Daoy (cell line): ENCODE measurements at places on chromosomes 6 and 20.

DNA sequence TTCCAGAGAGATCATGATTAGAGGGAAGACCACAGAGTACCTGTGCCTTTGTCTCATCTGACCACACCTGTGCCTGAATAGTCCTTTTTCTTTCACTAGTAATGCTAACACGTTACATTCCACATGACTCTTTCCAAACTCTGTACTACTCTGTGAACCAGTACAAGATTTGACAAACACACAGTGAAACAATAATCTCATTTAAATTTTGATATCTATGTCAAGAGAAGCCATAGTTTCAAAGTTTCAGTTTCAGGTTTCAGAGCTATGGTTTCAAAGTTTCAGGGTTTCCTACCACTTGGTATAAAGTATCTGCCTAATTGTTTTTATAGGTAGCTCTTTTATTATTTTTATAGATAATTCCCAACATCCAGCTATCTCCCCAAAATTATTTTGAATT is 62.0 kb upstream of the PHACTR2 start:
- DNase-seq = no peak

DNA sequence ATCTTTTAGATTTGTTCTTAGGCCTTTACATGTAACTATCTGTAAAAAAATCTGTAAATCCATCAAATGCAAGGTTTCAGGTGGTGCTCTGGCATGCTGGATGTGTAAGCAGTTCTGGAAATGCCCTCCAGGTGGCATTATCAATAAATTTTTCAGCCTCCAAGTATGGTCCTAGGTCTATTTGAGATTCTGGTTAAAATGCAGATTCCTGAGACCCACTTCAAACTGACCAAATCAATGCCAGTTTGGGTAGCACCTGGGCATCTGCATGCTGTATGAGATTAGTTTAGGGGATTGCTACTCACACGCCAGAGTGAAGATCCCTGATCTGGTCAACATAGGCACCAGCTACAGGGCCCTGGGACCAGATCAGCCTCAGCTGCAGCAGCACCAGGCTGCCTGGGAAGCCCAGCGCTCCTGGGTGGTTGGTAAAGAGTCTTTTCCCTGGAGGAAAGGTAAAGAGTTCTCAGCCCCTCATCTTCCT is 507.3 kb upstream of the CITED2 start:
- DNase-seq = peak; percentile 26

DNA sequence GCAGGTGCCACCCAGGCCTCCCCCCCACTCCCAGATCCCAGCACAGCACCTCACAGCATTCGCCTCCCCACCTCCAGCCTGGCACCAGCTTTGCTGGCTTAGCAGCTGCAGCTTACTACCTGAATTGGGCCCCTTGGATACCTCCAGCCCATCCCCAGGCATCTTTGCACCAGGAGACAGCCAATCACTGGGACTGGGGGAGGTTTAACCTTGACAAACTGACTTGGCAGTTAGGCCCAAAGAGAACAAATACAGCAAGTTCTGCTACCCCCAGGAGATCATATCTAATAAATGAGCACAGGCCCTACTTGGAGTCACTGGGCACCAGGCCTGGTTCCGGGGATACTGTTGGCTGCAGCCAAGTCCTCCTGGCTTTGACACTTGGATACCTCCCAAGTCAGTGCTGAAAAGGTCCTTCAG is 8.8 kb downstream of the PDRG1 start:
- no peak for DNase-seq

DNA sequence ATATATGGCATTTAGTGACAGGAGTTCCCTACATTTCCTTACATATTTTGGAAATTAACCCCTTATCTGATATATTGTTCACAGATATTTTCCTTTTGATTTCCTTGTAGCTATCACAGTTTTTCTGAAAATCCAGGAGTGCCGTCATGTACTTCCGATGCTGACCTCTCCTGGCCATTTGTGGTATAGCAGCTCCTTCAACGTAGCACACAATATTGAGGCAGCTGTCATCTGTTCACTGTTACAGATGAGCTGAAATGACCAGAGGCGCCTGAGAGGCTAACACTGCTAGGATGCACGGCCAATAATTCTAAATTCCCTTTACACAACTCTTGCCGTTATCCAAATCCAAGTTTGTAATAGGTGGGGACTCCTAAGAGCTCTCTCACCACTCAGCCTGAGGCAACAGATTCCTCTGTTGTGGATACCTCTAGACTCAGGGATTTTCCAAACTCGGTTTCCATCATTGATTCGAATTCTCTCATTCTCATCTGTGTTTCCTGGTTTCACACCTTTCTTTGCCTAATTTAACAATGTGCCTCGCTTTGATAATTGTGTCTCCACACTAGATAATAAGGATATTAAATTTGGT is 53.0 kb downstream of the MMUT start:
- DNase-seq = peak; percentile 58

DNA sequence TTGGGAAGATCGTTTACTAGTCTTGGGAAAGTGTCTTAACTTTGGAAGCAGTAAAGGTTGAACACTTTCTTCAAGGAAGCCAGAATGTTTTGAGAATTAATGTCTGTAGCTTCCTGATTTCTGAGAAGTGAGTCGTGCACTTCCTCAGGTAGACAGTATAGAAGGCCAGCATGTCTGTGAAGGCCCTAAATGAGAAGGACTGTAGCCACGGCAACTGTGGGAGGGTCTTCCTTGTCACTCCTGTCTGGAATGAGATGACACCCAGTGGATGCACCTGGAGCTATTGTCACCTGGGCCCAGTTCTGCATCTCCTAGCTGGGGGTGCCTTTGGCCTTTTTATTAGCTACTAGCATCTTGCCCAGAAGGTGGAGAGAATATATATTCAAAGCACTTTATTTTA is 8.8 kb downstream of the STX16 start:
- no peak for DNase-seq

- DNase-seq = peak; percentile 42
These were observed 6.7 kb downstream of the TEAD3 start for GRCh38 chr6:35489995-35490791.

DNA sequence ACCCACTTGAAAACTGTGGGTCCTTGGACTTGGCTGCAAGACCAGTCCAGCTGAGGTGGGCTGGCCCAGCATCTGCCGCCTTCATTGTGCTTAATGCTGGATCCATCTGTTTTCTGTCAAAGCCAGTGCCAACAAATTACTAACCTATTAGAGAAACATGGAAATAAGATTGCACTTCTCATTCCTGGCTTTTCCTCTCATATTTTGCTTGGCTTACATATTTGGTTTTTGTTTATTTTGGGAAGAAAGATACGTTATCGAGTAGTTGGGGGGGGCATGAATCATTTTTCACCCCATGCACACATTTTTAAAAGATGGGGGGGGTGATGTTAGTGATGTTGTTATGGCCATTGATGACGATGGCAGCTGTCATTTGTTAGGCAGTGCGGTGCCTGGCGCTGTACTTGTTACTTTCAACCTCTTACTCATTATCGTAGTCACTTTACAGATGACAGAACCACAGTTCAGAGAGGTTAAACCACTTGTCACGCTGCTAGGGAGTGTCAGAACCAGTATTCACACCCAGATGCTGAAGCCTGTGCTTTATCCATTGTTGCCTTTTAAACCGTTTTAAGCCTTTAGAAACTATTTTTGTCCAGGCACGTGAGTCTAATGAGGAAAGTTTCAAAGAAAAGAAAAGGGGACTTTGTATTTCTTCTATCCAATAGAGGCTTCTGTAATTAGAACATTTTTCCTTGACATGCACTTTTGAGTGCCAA is 180.0 kb downstream of the TMEM242 start:
- DNase-seq = peak; percentile 84

DNA sequence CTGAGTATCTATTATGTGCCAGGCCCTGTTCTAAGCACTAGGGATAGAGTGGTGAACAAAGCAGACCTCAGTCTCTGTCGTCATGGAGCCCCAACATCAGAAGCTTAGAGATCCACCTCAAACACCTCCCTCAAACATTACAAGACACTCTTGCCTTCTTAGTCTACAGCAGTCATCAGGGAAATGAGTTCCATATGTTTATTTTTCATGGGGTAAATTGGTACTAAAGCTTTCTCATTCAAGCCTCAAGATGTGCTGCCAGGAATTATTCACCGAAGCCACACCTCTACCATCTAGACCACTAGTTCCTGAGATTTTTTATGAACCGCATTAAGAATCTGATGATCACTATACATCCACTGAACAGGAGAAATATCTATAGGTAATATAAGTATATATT is 59.0 kb upstream of the TFB1M start:
- DNase-seq = no peak

DNA sequence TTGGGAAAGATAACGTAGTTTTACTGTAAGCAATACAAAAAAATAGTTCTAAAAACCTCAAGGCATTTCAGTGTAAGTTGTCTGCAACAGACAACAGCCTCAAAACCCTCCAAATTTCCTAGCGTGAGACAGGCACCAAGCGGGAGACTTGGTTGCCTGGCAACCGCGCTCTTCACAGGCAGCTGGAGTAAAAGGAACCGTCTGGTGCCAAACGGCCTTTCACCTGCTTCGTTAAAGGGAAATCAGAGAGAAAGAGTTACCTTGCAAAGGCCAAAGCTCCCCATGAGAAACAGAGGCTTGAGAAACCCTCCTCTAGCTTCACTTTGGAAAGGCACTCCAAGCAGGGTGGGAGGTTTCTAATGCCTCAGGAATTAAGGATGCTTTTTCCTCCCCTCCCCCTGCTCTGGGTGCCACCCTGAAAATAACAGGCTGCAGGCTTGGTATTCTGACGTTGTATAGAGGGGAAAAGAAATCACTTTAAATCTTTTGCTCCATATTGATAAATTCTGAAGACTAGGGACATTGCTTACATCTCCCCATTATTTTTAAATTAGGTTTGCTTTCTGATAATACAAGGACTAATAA is 129.7 kb upstream of the UFL1 start:
- no peak for DNase-seq
